Immature natural killer cell (primary cell): ENCODE measurements at places on chromosomes 1 and 21. TPM values are rescaled to one million over a fixed set of nuclear protein-coding genes. Genes with fewer than 3 reads are reported as not detected.
A peak's percentile ranks its signal among the peaks of the same experiment; 100 is the strongest.

Gene NPHS2
- not detected for polyA plus RNA-seq

Gene MCOLN3
- polyA plus RNA-seq, result not detected

Gene CLCA1
- not detected for polyA plus RNA-seq

Gene OR10J1
- polyA plus RNA-seq, result not detected

- DNase-seq, result no peak
- H3K4me1 ChIP-seq, result no peaks in the 10 kb centered on the region
- no peaks in the 10 kb centered on the region for H3K27me3 ChIP-seq
Measured at GRCh38 chr1:97412166-97412565, 508.7 kb downstream of the DPYD start.

GRCh38 chr21:17250778-17251241 lies 262.0 kb upstream of the CXADR start:
- no peaks in the 10 kb centered on the region for H3K36me3 ChIP-seq
- no peak overlapping the region for H3K4me3 ChIP-seq
- no peaks in the 10 kb centered on the region for H3K4me1 ChIP-seq

- H3K27ac ChIP-seq, result no peak overlapping the region
- no peaks in the 10 kb centered on the region for H3K4me1 ChIP-seq
Measured at GRCh38 chr1:73800376-73800775, 397.6 kb downstream of the LRRIQ3 start.

DNA sequence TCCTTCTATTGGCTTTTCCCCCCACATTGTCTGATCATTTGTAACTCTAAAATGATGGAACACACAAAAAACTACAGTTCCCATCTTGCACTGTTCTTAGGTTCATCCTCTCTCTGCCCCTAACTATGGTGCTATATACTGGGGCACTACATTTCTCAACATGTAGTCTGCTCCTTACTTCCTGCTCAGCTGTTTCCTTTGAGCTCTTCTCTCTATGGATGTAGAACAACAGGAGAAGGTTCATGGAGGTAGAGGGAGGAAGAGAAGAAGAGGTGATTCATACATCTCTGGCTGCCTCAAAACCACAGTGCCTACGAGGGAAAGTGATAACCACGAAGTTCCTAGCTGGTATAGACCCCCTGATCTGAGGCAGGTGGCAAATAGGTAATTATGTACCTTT lies 7.0 kb upstream of the C1orf146 start:
- H3K27me3 ChIP-seq, result no peaks in the 10 kb centered on the region
- H3K36me3 ChIP-seq, result no peaks in the 10 kb centered on the region
- no peak overlapping the region for H3K4me3 ChIP-seq
- H3K4me1 ChIP-seq, result no peaks in the 10 kb centered on the region
- H3K27ac ChIP-seq, result no peak overlapping the region

DNA sequence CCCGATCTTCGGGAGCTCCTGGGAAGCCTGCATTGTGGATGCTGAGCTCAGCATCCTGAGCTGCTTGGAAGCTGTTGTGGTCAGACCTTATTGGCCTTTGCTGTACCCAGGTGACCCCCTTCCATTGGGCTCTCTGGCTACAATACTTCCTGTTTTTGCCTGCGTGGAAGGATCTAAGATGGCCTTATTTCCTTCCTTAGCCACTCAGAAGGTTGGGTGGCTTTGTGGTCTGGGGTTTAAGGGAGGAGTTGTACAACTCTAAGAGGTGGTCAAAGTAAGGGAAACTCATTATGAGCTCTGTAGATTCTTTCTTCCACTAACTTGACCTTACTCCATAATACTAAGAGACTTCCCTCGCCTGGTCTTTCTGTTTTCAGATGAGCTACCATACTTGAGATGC lies 17.7 kb downstream of the PFKFB2 start:
- no peaks in the 10 kb centered on the region for H3K27me3 ChIP-seq
- H3K4me3 ChIP-seq, result peak overlapping the region; percentile 80
- H3K27ac ChIP-seq, result peak overlapping the region; percentile 90
- H3K36me3 ChIP-seq, result peaks cover 17% of the 10 kb centered on the region

- no peak overlapping the region for H3K27ac ChIP-seq
- H3K27me3 ChIP-seq, result no peaks in the 10 kb centered on the region
- DNase-seq, result no peak
- no peaks in the 10 kb centered on the region for H3K4me1 ChIP-seq
- no peak overlapping the region for H3K4me3 ChIP-seq
Measured at GRCh38 chr1:217188280-217189237, 442.3 kb downstream of the GPATCH2 start.

DNA sequence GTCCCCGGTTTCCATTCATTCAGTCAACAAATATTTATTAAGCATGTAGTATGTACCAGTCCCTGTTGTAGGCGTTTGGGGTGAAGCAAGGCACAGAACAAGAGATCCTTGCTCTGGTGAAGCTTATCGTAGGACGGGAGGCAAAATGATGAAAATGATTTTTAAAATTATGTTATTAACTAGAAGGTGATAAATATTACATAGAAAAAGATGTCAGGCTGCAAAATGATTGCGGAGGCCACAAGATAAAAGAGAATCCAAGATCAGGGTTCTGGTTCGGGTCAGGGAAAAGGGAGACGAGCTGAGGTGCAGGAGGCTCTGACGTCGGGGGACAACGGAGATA lies 602 bp upstream of the CGN start:
- peaks cover 18% of the 10 kb centered on the region for H3K4me1 ChIP-seq
- H3K27ac ChIP-seq, result peak overlapping the region; percentile 86
- peak overlapping the region; percentile 95 for H3K4me3 ChIP-seq
- no peak for DNase-seq
- no peaks in the 10 kb centered on the region for H3K36me3 ChIP-seq
- peaks cover 3% of the 10 kb centered on the region for H3K27me3 ChIP-seq

GRCh38 chr1:88984569-88984968 lies 7.9 kb downstream of the KYAT3 start:
- peak overlapping the region; percentile 66 for H3K27ac ChIP-seq
- peaks cover 61% of the 10 kb centered on the region for H3K4me1 ChIP-seq
- no peaks in the 10 kb centered on the region for H3K27me3 ChIP-seq
- H3K36me3 ChIP-seq, result peaks cover 4% of the 10 kb centered on the region
- no peak for DNase-seq
- no peak overlapping the region for H3K4me3 ChIP-seq

DNA sequence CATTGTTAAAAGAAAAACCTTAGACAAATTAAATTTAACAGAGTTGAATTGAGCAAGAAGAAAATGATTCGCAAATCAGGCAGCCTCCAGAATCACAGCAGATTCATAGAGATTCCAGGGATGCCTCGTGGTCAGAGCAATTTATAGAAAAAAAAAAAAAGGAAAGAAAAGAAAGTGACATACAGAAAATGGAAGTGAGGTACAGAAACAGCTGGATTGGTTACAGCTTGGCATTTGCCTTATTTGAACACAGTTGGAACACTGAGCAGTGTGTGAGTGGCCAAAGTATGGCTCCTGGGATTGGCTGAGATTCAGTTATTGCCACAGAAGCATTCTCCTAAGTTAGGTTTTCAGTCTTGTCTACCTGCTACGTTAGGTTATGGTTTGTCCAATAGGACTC lies 9.1 kb upstream of the C21orf91 start:
- H3K4me3 ChIP-seq, result no peak overlapping the region
- no peak overlapping the region for H3K27ac ChIP-seq
- DNase-seq, result no peak
- H3K27me3 ChIP-seq, result peaks cover 2% of the 10 kb centered on the region
- no peaks in the 10 kb centered on the region for H3K4me1 ChIP-seq

GRCh38 chr1:192805832-192806323 lies 3.0 kb upstream of the RGS2 start:
- no peak overlapping the region for H3K4me3 ChIP-seq
- H3K4me1 ChIP-seq, result peaks cover 47% of the 10 kb centered on the region
- DNase-seq, result peak; percentile 85
- peaks cover 18% of the 10 kb centered on the region for H3K27me3 ChIP-seq

- no peak for DNase-seq
- H3K4me1 ChIP-seq, result no peaks in the 10 kb centered on the region
- H3K36me3 ChIP-seq, result peaks cover 8% of the 10 kb centered on the region
- no peak overlapping the region for H3K27ac ChIP-seq
- H3K27me3 ChIP-seq, result no peaks in the 10 kb centered on the region
- H3K4me3 ChIP-seq, result no peak overlapping the region
Measured at GRCh38 chr1:92168657-92169056, 49.1 kb upstream of the C1orf146 start.

DNA sequence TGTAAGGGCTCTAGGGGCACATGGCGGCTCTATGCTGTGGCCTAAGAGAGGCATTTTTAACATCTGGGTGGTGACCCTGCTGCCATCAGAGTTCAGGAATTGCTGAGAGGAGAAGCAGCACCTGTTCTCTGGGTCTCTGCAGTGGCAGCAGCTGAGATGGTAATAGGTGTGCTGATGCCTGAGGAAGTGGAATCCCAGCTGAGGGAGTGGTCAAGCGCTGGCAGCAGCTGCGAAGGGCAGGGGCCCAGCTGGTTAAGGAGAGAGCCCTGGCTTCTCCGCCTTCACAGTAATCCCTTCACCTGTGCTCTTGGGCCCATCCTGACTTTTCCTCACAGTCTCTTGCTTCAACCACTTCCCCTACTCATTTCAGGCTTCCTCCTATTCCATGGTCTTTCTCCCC lies 39.8 kb downstream of the GJA5 start:
- no peak overlapping the region for H3K4me3 ChIP-seq
- H3K4me1 ChIP-seq, result no peaks in the 10 kb centered on the region
- H3K27me3 ChIP-seq, result peaks cover 9% of the 10 kb centered on the region

DNA sequence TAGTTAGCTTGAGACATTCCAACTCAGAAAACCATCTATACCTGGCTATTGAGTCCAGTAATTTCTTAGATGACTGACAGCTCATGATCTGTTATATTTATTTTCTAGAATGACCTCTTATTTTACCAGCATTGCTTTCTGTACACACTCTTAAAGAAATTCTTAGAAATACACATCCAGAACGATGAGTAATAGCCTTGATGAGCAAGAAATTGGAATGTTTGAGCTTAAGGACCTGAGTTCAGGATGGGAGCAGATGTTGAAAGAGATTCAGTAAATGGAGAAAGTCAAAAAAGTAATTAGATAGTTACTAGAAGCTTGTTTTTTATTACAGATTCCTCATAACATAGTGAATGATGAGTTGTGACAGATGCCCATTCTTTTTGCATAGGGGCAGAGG lies 11.7 kb downstream of the PYHIN1 start:
- H3K27me3 ChIP-seq, result no peaks in the 10 kb centered on the region
- H3K27ac ChIP-seq, result peak overlapping the region; percentile 74
- H3K36me3 ChIP-seq, result peaks cover 70% of the 10 kb centered on the region
- H3K4me1 ChIP-seq, result peaks cover 100% of the 10 kb centered on the region
- no peak for DNase-seq

GRCh38 chr1:222631611-222632208 lies 13.8 kb downstream of the MIA3 start:
- no peak overlapping the region for H3K27ac ChIP-seq
- H3K4me3 ChIP-seq, result no peak overlapping the region
- H3K27me3 ChIP-seq, result no peaks in the 10 kb centered on the region
- H3K4me1 ChIP-seq, result no peaks in the 10 kb centered on the region

- H3K27me3 ChIP-seq, result no peaks in the 10 kb centered on the region
- no peak overlapping the region for H3K27ac ChIP-seq
- no peak overlapping the region for H3K4me3 ChIP-seq
- H3K4me1 ChIP-seq, result no peaks in the 10 kb centered on the region
Measured at GRCh38 chr1:163201906-163202305, 810 bp downstream of the RGS5 start.

DNA sequence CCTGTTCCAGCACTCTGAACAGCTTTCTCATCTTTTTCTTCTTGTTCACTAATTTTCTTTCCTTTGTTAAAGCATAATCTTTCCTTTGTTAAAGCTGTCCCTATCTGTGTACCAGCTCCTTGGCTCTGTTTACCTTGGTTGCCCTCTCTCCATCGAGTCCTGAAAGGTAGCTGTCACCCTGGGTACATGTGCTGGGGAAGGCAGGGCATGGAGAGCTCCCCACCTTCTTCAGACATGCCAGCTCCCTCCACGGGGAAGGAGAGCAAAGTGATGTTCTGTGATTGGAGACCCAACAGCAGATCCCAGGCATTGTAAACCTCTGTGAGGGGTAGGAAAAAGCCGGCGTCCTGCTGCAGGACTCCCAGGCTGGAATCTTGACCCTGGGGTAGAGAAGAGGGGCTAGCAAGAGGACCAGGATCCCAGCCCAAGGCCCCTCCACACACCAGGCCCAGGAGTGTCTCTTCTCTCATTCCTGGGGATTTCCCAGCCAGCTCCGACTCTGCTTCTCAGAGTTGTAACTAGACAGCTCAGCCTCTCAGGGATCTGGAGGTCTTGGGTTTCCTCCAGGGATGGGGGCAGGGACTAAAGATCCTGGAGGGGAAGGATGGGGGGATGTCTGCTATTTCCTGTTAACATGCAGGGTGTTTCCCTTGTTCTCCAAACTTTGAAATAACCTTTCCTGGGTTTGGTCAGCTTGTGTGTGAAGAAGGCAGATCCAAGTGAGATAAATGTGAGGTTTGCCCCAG lies 34.4 kb downstream of the TMCC2 start:
- H3K27me3 ChIP-seq, result peaks cover 2% of the 10 kb centered on the region
- peaks cover 7% of the 10 kb centered on the region for H3K4me1 ChIP-seq

- H3K4me3 ChIP-seq, result no peak overlapping the region
- H3K36me3 ChIP-seq, result peaks cover 6% of the 10 kb centered on the region
- H3K27me3 ChIP-seq, result no peaks in the 10 kb centered on the region
- H3K27ac ChIP-seq, result no peak overlapping the region
Measured at GRCh38 chr1:54053745-54054437, 483 bp downstream of the TCEANC2 start.

DNA sequence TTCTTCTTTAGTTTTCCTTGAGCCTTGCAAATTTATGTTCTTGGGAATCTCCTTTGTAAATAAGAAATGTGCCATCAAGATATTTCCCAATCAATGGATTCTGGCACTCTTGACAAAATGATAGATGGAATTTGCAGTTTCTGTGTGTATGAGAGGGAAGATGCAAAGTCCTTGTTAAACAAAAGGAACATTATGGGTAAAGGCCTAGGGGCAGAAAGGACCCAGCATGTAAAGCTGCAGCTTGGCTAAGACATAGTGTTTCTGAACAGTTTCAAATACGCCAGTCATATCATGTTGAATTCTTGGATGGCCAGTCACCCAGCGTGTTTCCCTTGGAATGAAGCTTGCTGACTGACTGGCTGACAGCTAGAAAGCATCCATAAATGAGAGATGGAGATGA lies 210.8 kb downstream of the NFIA start:
- no peaks in the 10 kb centered on the region for H3K4me1 ChIP-seq
- DNase-seq, result no peak
- no peak overlapping the region for H3K4me3 ChIP-seq
- no peak overlapping the region for H3K27ac ChIP-seq
- peaks cover 5% of the 10 kb centered on the region for H3K27me3 ChIP-seq

- DNase-seq, result no peak
- no peaks in the 10 kb centered on the region for H3K36me3 ChIP-seq
- no peak overlapping the region for H3K4me3 ChIP-seq
- H3K4me1 ChIP-seq, result no peaks in the 10 kb centered on the region
- H3K27ac ChIP-seq, result no peak overlapping the region
Measured at GRCh38 chr1:54003249-54003646, 14.7 kb downstream of the LDLRAD1 start.
